ENCODE measurements at places on chromosomes 12 and 14.

GRCh38 chr12:9727813-9728212 is 5.1 kb downstream of the CLECL1 start:
- DNase-seq: no peak

DNA sequence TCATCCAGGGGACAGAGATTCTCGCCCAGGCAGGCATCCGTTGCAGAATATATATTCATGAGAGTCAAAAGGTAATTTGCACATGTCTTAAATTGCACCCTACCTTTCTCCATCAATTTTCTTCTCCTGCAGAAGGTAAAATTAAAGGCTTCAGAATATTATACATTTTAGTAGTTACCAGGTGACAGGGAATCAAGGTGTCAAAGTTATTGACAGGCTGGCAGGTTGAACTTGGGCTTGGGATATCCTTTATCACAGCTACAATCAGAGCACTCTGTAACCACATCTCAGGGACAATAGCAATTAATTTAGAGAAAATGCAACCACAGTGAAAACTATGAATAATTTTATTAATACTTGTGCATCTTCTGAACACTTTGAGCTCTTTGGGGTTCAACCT is 66.9 kb upstream of the GSC start:
- no peak for DNase-seq

GRCh38 chr12:126362493-126362892 is 1297.3 kb downstream of the AACS start:
- DNase-seq: no peak

- no peak for DNase-seq
Measured at GRCh38 chr14:96501217-96501739, 904 bp upstream of the PAPOLA start.
